ENCODE measurements at places on chromosomes 3 and 15.

DNA sequence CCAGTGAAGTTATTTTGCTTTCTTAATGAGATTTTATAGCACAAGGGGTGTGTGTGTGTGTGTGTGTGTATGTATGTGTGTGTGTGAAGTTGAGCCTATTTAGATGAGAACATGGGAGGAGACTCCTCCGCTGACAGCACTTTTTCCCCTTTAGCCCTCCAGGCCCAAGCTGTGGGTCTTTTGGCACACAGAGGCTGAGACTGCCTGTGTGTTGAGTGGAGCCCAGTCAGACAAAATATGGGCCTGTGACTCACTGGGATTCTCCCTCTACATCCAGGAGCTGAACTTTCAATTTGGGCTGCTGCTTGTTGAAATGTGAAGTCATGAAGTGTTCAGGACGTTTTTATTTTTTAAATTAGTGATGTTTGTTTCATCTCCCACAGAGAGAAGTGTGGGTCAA lies 108.0 kb downstream of the MFSD1 start:
- no peak for DNase-seq

DNA sequence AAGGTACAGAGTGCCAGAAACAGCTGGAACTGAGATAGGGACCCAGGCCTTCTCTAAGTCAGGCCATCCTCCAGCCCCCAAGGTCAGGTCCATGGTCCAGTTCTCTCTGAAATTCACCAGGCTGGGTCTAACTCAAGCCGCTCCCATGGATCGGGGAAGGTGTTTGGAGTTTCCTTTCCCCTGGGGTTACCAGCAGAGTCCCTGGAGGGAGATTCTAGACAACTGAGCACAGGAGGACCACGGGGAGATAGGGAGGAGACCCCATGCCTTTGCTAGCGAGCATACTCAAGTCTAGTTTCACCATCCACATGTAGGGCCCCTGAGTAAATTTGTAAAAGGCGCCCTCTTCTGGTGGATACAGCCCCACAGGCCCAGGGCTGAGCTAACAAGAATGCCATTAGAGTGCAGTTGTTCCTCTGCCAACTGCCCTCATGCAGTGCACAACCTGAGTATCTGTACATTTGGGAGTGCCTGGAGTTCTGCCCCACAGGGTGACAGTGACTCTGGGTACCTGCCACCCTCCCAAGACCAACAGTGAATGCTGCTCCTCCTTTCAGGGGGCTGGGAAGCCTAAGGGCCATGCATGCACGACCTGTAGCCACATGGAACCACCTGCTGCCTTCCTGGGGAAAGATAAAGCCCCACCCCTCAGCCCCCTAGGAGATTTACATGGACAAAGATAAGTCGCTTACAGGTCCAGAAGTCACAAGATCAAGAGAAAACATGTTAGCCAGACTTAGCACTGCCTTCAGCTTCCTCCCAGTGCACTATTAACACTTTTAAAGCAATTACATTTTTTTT lies 89.0 kb downstream of the IQSEC1 start:
- peak; percentile 61 for DNase-seq

DNA sequence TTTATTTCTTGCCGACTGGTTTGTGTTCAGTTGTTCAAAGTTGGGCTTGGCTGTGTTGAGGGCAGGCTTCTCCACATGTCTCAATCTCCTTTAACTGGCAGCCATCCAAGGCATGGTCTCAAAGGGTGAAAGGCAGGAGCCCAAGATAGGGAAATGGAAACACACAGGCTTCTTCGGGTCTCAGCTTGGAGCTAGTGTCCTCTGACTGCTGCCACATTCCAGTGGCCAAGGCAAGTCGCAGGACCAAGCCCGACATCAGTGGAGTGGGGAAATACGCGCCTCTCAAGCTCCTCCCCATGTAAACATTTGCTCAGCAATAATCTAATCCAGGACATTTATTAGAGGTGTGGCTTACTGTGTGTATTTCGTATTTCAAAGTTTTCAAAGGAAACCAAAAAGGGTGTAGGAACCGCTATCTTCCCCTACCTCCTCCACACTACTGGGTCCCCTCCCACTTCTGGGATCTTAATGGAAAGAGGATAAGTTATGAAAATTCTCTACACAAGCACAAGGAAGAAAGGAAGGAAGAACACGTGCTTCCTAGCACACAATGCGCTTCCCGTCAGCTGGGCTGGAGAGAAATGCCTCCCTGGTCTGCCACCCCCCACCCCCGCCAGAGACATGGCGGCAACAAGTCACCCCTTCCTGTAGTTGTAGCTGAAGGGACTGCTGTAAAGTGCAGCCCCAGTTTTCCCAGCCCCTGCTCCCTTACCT lies 181.7 kb downstream of the FAM43A start:
- DNase-seq = no peak

- peak; percentile 70 for DNase-seq
These were observed 30.7 kb upstream of the WDR49 start for GRCh38 chr3:167684388-167684993.

DNA sequence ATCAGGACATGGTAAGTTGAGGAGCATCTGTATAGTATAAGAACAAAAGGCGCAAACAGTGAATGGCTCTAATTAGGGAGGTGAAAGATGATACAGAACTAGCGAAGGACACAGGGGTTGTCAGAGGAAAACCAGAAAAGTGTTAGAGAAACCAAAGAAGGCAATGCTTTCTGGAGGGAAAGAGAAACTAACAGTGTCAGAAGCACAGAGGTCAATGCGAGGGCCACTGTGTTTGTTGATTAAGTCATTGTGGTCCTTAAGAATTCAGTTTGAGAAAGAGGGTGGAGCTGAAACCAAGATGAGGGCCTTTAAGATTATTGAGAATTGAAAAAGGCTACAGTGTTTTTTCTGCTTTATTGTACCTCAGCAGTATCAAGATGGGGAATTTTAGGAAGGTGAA lies 28.8 kb downstream of the ATG7 start:
- DNase-seq = no peak

GRCh38 chr3:178498871-178499270 lies 37.4 kb upstream of the KCNMB2 start:
- no peak for DNase-seq

- no peak for DNase-seq
These were observed 24.8 kb downstream of the GABRA5 start for GRCh38 chr15:26891448-26892181.

- no peak for DNase-seq
These were observed 640 bp downstream of the POPDC2 start for GRCh38 chr3:119659606-119660291.

- DNase-seq = peak; percentile 58
These were observed 57.8 kb upstream of the HRH1 start for GRCh38 chr3:11096266-11097139.

DNA sequence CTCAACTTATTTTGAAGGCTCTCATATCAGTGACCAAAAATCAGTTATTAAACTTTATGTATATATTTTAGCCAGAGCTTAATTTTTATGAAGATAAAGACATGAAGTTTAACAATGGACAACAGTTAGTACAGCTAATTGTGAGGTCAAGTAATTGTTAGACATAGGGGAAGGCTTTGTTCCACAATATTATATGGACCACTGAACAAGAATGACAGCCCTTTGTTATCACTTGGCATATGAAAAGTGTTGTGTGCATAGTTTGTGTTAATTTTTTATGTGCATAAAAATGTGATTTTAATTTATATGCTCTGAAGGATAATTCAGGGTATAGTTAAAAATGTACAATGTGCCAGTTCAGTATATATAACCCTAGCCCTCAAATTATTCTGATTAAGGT lies 12.0 kb downstream of the DNAJC19 start:
- DNase-seq = no peak

- DNase-seq = no peak
These were observed 633 bp downstream of the THPO start for GRCh38 chr3:184377374-184377773.

DNA sequence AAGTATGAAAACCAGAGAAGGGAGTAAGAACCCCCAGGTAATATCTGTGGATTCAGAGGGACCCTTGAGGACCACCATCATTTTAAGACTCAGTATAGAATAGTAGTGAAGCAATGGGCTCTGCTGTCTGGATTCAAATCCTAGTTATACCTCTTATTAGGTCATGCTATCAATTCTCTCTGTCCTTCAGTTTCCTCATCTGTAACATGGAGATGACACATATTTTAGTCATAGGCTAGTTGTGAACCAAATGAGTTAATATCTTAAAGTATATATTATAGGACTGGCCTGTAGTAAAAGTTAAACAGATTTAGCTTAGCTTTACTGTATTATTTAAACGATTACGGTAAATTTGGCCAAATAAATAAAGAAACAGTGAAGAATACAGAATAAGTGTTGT lies 177.3 kb upstream of the GOLIM4 start:
- no peak for DNase-seq

DNA sequence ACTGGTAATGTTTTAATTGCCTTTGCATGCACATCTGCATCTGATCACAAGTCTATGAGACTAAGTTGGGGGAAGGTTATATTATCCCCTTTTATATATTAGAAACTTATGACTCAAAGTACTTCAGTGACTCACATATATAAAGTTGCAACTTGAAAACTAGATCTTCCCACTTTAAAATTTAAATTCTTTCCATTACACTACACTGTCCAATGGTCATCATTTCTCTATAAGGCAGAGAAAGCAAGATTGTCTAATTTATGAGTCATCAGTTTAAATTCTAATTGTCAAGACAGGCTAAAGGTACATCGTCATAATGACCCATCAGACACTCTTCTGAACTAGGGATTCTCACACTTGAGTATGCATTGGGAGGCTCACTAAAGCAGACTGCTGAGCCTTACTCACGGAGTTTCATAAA lies 37.9 kb downstream of the CPA3 start:
- no peak for DNase-seq

GRCh38 chr3:194487289-194488054 lies 670 bp upstream of the ATP13A3 start:
- peak; percentile 25 for DNase-seq

DNA sequence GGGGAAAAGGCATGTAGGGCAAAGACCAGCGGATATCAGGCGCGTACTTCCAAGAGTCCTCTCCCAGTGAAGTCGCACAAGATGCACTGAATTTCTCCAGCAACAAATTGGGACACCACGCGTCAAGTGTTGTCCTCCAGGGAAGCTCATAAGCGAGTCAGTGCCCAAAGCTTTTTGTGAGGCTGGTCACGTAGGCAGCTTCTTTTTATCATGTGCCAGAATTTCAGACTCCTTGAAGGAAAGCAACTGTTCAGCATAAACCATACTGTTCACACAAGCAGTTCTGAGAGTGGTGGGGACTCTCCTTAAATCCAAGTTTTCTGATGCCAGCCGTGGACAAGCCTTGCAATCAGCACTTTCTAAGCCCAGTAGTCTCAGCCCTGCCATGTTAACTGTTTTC lies 10.1 kb upstream of the FSTL1 start:
- no peak for DNase-seq

GRCh38 chr3:163368168-163368567 lies 1710.1 kb downstream of the SI start:
- DNase-seq = no peak

- peak; percentile 18 for DNase-seq
These were observed 50.6 kb upstream of the AKAP13 start for GRCh38 chr15:85329561-85330422.

DNA sequence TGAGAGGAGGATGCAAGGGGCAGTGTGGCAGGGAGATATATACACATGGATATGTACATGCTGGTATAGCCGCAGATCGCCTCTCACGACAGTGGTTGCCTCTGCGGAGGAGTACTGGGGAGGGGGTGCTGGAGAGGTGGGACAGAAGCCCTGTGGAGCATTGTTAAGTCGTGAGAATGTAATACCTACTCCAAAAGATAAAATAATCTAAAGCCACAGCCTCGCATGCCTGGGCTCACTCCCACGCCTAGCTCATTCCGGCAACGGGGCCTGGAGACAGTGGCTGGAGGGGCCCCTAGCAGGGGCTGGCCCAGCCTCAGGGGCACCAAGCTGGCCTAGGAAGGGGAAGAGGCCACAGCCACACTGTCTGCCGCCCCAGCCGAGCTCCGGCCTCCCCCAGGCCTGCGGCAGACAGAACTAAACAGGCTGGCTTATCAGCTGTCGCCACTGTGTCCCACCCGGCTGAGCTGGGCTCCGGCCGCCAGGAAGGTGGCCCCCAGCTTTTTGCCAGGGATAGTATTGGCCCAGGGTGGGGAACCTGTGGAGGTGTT lies 65.1 kb upstream of the LCTL start:
- DNase-seq = no peak

GRCh38 chr15:55279746-55280351 lies 9.8 kb downstream of the RAB27A start:
- peak; percentile 42 for DNase-seq
